ENCODE measurements at places on chromosomes 2 and 18.
A peak's percentile ranks its signal among the peaks of the same experiment; 100 is the strongest.

DNA sequence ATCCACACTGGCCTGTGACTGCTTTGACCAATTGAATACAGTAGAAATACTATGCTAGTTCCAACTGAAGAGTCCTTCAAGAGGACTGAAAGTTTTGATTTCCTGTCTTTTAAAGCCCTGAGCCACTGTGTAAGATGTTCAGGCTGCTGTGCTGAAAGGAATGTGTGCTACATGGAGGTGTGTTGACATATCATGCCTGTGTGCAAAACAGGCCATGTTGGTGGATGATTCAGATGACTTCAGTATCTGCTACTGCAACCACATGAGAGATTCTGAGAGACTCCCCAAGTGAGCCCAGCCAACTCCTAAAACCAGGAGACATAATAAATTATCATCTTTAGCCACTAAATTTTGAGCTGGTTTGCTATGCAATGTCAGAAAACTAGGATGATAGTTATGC, 662.9 kb downstream of the ZEB2 start:
- no peak for DNase-seq

DNA sequence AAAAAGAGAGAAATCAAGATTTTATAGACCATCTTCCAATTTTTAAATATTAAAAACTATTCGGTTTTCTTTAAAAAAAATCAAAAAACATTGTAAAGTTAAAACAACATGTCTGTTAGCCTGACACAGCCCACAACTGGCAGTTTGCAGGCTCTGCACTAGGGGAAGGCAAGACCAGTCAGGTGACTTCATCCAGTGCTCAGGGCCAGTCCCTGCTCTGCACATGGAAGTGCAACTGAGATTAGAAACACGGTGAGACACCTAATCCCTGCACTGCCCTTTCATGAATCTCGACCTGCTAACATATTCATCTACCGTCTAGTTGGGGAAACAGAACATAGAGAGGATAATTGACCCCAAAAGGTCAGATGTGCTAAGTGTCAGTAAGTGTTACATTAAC, 135.2 kb downstream of the BARD1 start:
- DNase-seq, result no peak

- no peak for DNase-seq
Measured at GRCh38 chr2:203030545-203030944, 15.9 kb downstream of the NBEAL1 start.

GRCh38 chr18:54031243-54031642, 193.2 kb downstream of the MBD2 start:
- DNase-seq, result no peak

GRCh38 chr2:86685351-86685750, 34.7 kb upstream of the RMND5A start:
- no peak for DNase-seq

GRCh38 chr2:133977405-133977804, 276.5 kb upstream of the MGAT5 start:
- peak; percentile 52 for DNase-seq

- DNase-seq, result no peak
Measured at GRCh38 chr18:37175727-37176620, 347.0 kb downstream of the KIAA1328 start.

- DNase-seq, result no peak
Measured at GRCh38 chr2:159251296-159252173, 35.0 kb downstream of the WDSUB1 start.

- DNase-seq, result no peak
Measured at GRCh38 chr2:98713332-98714015, 17.5 kb downstream of the MGAT4A start.

- DNase-seq, result no peak
Measured at GRCh38 chr2:26435106-26435505, 33.4 kb downstream of the DRC1 start.

GRCh38 chr2:152861349-152861942, 143.0 kb downstream of the ARL6IP6 start:
- no peak for DNase-seq

DNA sequence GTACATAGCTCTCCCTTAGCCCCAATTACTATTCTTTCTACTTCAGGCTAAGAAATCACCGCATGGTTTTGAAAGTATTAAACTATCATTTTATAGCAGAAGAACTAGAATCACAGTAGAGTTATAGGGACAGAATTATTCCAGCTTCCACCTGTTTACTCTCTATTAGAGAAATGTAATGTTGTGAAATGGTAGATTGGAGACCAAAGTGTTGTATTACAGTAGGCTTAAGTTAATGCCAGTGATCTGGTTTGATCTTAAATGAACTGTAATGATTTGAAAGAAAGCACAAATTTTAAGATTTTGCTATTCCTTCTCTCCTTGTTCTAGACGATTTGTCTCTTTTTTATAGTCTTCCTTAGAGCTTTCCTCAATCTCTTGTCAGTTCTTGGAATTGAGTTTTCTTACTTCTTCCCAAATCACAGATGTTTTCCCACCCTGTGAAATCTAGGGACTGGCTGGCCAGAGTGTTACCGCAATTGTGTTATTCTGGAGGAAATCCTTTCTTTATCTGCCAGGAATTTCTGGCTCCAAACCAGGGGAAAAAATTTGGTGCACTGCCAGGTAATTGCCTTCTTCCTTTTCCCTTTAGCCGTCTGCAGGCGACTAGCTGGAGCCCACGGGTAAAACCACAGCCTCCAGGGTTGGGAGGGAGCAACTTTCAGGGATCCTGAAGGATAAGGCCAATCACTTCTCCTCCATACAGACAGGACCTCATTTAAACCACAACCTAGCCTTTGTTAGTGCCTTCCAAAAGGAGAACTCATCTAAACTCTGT, 51.7 kb downstream of the NOP58 start:
- no peak for DNase-seq

DNA sequence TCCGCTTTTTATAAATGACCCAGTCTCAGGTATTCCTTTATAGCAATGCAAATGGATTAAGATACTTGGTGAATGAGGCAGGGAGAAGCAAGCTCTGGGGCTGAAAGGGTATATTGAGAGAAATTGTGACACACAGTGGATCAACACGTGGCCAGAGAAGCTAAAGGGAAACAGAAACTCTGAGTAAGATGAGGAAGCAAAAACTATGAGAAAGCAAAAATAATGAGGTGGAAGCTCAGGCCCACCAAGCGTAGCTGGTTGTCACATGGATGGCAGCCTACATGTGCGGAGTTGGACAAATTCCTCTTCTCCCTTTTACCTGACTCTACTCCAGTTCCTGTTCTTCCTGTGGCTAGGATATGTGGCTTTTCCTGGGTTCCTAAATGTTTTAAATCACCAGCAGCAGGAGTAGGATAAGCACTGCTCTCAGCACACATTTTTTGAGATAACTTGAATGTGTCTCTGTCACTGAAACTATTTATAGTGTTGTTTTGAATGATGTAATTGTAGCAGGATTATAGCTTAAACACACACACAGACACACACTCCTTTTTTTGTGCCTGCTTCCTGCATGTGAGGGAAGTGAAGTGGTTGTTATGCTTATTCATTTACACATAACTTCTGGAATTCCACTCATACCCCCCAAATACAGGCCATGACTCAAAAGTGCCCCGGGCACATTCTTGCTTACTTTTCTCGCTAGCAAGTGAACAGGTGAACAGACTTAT, 30.1 kb upstream of the EPC2 start:
- peak; percentile 24 for DNase-seq

GRCh38 chr2:47041891-47042684, 113.0 kb downstream of the STPG4 start:
- DNase-seq, result no peak

DNA sequence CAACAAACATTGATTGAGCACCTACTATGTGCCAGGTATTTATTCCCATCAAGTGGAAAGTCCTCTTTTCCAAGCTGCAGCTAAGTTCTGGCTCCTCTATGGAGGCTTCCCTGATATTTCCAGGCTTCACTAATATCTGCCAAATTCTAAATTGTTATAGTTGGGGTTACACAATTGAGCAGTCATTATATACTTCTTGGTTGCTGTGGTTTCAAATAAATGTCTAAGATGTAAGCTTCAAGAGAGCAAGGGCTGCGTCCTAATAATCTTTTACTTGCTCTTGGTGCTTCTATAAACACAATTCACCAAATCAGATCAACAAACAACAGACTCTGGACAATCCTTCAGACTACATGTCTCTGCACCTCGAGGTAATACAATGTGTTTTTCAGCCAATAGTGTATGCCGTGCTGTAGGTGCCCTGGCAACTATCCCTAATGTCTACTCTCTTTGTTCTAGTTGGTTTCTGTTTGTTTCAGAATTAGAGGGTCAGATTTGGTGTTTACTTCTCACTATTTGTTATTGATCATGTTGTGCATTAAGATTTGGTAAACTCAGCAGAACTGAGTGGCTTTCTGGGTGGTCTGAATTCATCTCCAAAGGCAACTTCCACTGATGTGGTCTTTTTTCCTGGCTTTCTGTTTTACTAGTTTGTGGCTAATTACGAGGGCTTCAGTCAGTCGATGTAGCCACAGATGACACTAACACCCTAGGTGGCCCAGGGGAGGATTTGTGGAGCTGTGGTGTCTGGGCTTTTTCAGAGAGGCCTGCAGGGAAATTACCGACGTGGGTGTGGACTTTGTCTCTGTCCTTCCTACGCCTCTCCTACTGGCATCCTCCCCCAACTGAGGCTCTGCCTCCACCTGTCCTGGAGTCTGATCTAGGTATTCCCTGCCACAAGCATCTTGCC, 50.4 kb downstream of the CDCA7 start:
- no peak for DNase-seq

GRCh38 chr2:111667001-111667400, 217.0 kb downstream of the ANAPC1 start:
- no peak for DNase-seq

- no peak for DNase-seq
Measured at GRCh38 chr2:241051578-241052487, 50.3 kb downstream of the MTERF4 start.

DNA sequence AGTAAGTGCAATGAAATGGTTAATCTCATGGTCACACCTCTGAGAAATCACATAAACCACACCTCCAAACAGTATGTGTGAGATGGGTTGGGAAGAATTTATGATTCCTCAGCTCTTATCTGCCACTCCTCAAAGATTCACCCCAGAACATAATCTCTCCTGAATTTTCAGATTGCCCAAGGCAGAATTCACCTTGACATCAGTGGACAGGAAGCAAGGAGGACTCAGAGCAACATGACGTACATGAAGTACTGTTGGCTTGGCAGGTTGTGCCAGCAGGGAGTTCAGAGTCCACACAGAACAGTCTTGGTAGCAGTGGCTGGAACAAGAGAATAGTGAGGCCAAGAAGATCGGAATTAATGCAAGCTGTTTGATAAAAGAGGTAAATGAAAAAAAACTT, 31.7 kb upstream of the CYBRD1 start:
- no peak for DNase-seq

Measured in GF-D8 (cell line).